Stimulated activated CD4-positive, alpha-beta T cell treated with anti-CD3 and anti-CD28 coated beads, Interleukin-12 subunit alpha, Interleukin-12 subunit beta, amount 100 ng/mL, for 24 hours (primary cell): ENCODE measurements at places on chromosomes 13 and 19.

GRCh38 chr13:73462241-73462640 is 403.4 kb downstream of the KLF5 start:
- no peak for DNase-seq

- no peak for DNase-seq
Measured at GRCh38 chr13:44276061-44276460, 97.6 kb upstream of the SERP2 start.

- DNase-seq: no peak
Measured at GRCh38 chr13:27076421-27076820, 95.2 kb downstream of the USP12 start.

- DNase-seq: no peak
Measured at GRCh38 chr13:75170311-75170710, 311.7 kb downstream of the TBC1D4 start.

DNA sequence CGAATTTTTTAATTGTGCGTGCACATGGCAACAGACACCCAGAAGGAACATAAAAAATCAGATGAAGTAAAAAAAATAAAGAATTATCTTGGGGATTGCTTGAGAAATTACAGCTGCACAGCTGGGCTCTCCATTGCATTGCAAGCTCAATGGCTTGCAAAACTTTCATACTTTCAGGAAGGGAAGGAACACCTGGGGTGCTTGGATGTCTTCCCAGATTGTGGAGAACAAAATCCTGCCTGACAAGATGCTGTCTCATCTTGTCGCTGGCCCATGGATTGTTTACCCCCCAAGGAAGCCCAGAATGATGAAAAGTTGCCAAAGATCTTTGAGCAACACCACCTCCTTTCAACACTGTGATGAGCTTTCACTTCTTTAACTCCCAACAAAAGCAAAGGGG is 11.0 kb upstream of the CASP14 start:
- DNase-seq: no peak

GRCh38 chr13:75305059-75305458 is 176.9 kb downstream of the TBC1D4 start:
- DNase-seq: no peak

GRCh38 chr19:36605877-36606478 is 865 bp downstream of the ZNF382 start:
- no peak for DNase-seq

DNA sequence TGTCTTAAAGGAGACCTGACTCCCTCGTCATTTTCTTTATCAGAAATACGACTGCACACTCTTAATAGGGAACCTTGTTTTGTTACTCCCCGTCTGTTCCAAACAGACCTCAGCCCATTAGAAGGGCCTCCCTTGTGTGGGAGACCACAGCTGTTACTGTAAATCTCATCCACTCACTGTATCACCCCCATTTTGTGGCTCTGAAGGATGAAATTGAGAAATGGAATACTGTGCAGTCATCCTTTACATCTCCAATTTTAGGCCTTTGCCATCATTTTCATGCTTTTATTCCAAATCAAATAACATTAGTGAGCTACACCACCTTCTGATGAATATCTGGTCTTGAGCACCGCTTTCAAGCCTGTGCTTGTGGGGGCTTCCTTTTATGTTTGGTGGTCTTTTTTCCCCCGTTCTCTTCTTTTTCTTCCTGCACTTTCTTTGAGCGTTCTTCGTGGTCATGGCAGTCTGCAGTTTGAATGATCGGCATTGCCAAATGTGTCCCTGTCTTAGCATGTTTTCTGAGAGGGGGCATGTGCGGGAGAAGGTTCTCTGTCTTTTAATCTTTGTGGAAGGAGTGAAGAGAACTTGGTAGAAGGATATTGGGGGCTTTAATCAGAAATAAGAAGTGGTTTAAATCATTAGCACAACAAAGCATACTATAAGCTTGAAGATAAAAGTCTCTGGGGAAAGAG is 65.8 kb downstream of the GGACT start:
- DNase-seq: no peak
